Stimulated activated CD4-positive, alpha-beta T cell treated with anti-CD3 and anti-CD28 coated beads, Interleukin-1b, Interleukin-23, amount 100 ng/mL, for 48 hours (primary cell): ENCODE measurements at places on chromosomes 12 and 14.

DNA sequence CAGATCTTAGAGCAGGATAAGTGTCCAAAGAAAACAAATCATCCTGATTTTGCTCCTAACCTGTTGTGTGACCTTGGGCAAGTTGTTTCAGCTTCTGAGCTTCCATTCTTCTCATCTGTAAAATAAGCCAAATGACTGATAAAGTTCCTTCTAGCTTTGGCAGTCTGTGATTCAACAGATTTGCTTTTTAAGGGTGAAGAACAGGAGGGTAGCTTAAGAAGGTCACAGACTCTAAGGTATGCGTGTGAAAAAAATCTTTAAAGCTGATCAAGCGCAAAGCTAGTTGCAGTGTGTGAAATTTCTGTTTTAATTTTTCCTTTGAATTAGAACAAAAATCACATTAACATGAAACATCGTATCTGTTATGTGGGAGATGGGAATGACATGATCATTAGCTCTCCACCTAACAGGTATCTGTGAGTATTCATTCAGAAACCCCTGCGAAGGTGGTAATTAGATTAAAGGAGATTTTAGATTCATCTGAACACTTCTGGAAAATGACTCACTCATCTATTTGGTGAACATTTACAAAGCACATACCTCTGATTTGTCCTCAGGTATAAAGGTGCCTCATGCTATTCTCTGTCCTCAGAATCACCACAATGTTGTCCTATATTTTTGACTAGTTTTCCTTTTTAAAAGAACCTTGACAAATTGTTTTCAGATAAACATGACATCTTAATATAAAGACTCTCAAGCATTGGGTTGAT lies 131.9 kb upstream of the CPM start:
- no peak for DNase-seq

DNA sequence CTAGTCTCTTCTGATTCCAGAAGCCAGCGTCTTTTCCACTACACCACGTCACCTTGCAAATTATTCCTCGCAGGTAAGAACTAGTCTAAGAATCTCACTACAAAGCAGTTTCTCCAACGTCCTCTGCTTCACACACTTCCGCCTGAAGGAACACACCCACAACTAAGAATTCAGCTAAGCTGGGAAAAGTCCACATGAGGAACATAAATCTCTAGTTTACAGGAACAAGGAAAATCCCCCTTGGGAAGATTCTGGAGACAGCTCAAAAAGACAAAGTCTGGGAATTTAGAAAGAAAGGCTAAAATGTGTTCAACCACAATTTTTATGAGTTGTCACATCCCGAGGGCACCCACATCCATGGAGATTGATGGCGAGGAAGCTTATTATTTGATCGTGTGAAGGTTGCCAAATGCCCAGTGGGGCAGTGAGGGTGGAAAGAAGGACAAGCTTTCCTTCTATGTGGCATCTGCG lies 780.2 kb upstream of the TBX3 start:
- DNase-seq: no peak

GRCh38 chr12:54991161-54991990 lies 6.8 kb upstream of the TESPA1 start:
- DNase-seq: peak; percentile 42

- DNase-seq: no peak
These were observed 153.9 kb downstream of the KIF26A start for GRCh38 chr14:104292084-104292970.

DNA sequence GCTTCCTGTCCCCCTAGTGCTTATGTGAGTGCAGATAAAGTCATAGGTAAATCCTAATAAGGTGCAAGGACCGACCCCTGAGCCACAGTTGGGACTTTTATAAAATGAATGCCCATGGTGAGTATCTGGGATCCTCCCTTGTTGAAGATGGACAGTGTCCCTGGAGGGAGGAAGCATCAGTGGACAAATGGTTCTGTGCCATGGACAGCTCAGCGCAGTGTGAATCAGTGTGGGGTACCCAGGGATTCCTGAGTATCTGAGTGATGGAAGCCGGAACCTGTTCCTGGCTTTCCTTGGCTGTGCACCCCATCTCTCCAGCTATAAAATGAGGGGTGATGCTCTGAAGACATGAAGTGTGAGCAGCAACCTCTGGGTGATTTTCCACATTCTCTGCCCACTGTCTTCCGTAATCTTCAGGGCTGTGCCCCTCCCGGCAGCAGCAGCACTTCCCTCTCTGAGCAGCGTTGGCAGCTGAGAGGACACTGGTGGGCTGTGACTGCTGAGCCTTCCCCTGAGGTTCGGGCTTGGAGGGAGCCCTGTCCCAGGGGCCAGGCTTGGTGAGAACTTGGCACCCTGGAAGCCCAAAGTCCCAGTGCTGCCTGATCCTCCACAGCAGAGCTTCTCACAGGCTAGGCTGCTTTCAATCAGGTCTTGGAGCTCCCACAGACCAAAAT lies 25.0 kb downstream of the VCPKMT start:
- no peak for DNase-seq

DNA sequence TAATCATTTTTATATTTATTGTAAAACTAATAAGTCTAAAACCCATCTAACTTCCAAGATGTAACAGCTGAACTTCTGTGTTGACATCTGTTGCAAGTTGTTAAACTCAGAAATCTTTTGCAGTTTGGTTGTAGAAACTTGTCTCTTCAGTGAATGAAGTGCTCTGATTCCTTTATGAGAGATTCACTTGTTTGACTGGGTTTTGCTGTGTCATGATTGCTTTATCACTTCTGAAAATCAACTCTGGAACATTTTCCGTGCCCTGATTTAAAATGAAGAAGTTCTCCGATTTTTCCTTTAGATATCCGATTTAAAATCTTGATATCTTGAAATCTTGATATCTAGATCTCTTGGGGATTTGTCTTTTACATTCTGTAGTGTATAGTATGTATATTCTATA lies 65.1 kb downstream of the DIP2B start:
- DNase-seq: no peak

DNA sequence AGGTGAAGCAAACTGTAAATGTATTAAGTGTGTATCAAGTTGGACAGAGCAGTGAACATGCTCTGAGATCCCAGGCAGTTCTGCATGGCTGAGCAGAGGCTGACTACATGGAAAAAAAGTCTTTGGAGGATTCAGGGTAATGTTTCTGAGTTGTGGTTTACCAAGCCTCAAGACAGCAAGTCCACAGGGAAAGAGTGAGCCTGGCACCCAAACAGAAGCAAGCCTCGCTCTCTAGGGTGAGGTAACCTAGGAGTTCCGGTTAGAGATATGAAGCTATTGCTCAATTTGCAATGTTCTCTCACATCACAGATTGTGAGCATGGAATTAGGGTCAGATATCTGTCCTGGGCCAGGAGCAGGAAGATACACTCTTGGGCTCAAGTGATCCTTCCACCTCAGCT lies 158.6 kb downstream of the MON2 start:
- no peak for DNase-seq

- DNase-seq: no peak
These were observed 145.1 kb upstream of the C14orf180 start for GRCh38 chr14:104434214-104435076.

- no peak for DNase-seq
These were observed 61.3 kb downstream of the CRADD start for GRCh38 chr12:93738199-93739058.

DNA sequence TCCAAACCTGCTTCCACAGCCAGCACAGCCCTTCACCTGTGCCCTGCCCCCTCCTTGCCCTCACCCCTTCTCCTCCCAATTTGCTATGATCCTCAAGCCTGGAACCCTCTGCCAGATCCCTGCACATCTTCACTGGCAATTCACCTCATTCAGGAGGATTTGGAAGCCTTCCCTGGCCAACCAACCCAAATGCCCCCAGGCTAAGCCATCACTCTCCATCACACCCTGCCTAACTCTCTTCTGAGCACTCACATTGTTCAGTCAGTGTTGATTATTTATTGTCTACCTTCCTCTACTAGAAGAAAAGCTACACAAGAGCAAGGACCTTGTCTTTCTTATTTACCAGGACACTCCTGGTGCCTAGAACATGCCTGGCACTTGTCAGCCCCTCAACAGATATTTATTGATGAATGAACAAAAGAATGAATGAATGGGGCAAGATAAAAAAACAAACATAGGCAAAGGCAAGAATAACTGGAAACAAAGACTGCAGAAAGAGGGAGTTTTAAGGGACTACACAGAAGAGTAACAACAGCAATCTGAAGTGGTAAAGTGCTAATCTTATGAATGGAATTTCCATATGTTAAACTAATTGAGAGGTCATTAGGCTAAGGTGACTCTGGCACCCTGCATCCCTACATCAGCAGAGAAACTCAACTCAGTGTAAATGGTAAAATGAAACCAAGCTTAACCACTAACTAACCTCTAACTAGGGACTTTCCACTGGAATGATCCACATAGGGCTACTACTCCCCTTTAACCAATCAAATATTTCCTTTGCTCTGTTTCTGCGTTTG lies 33.4 kb downstream of the TMTC1 start:
- no peak for DNase-seq

DNA sequence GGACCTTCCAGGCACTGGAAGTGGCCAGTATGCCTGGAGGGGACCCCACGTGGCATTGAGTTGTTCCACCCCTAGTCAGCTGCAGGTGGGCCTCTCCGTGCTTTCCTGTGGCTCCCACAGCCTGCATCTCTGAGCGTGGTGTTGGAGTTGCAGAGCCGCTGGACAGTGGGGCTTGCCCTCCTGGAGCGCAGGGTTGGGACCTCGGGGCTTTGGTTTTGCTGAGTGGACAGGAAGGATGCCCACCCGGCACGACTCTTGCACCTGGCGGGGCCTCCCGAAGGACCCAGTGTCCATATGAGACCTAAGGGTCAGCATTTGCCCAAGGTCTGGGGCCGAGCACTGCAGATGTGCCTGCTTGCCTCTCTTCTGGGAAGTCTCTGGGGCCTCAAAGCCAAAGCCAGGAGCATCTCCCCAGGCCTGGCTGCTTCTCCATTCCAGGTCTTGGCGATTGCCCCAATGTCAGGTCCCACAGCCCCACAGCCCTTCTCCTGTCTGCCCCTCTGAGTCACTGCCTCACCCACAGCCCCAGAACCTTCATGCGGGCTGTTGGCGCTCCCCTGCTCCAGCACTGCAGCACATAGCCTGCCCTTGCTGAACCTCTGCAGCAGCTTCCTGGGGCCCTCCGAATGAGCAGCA lies 1.5 kb downstream of the PACS2 start:
- no peak for DNase-seq

DNA sequence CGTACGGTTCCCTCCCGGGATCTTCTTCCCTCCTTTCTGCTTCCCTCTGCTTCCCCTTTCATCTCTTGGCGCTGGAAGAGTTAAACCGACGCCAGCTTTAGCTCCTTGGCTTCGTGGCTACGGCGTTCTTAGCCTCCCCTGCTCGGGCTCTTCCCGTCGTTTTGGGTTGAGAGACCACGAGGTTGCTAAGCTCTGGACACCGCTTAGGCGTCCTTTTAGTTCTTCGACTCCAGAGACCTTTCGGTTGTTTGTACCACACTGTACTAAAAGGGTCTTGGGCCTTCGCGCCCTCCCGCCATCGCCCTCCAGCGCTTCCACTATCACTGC lies 545 bp downstream of the CPSF2 start:
- DNase-seq: no peak

DNA sequence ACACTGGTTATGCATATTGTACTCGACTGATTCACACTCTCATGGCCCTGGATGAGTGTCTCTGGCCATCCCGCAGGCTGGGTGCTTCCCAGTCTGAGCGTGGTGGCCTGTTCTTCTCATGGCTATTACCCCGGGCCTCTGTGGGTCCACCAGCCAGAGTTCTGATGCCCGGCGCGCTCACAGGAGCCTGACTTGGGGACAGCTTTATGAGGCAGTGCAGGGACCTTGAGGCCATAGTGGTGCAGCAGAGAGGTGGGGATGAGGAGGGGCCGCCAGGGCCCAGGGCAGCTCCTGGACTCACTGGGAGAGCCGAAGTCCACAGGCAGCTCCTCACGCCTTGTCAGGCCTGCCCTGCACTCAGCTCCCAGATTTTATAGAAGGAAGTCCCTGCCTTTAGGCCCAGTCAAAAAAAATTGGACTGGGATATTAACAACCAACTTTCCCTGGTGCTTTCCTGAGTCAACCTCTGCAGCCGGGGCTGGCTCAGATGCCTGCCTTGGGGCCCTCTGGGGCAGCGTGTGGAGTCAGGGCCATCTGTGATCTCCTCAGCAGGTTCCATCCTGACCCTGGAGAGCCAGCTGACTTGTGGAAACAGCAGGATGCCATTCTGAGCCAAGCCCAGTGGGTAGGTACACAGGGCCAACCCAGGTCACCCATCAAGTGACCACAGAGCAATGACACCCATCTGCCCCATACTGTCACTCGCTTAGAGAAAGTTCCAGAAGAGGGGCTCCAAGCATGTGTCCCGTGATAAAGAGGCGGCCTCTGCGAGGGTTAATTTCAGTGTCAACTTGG lies 89.4 kb upstream of the DIO3 start:
- DNase-seq: no peak

- peak; percentile 1 for DNase-seq
These were observed 4.1 kb upstream of the KIF26A start for GRCh38 chr14:104134061-104134965.

- no peak for DNase-seq
These were observed 11.9 kb downstream of the SLCO1B3 start for GRCh38 chr12:20822415-20822814.

DNA sequence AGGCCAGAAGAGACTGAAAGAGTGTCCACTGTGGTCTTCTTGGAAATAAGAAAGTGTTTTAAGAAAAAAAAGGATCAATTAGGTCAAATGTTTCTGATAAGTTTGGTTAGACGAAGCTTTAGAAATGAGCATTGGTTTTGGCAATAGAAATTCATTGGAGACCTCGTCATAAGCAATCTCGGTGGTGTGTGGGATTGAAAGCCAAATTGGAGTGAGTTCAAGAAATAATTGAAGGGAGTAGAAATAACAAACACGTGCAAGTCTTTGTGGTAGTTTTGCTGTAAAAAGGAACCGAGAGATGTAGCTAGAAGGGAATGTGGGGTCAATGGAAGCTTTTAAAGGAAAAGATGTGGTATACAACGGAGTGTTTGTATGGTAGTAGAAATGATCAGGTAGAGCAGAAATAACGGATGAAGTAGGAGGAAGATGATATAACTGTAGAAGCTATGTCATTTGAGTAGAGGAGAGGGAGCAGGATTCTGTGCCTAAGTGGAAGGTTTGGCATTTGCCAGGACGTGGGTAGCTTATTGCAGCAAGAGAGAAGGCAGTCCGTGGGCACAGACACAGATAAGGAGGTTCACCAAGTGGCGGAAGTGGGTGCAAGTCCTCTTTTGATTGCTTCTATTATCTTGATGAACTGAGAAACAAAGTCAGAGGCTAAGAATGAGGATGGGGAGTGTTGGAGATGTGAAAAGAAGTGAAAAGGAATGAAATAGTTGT lies 146.2 kb downstream of the DACT1 start:
- DNase-seq: no peak

GRCh38 chr12:39830171-39830570 lies 210.6 kb upstream of the ABCD2 start:
- no peak for DNase-seq

DNA sequence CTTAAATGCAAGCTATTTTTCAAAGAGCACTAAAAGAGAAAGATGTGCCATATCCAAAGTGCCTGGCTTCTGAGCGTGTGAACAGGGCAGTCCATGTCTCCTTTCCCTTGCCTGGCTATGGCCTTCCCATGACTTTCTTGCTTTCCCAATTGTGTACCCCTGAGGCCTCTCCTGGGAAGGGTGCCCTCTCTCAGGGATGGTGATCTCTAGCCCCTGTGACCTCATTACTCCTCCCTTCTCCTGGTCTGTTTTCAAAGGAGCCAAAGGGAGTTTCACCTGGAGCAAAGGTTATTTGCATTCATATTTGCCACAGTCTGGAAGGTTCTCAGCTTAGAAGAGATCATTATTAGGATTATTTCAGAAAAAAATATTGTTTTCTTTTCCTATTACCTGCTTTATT lies 429.4 kb upstream of the TMTC1 start:
- DNase-seq: no peak
